Activated CD4-positive, alpha-beta T cell treated with anti-CD3 and anti-CD28 coated beads, Interleukin-2, amount 10 ng/mL, durations not matched to agents 7 days and 5 days (primary cell): ENCODE measurements at places on chromosomes 12 and 14. TPM values are rescaled to one million over a fixed set of nuclear protein-coding genes. Genes with fewer than 3 reads are reported as not detected.

GRCh38 chr12:53811606-53812005 lies 59.8 kb upstream of the CISTR start:
- H3K27me3 ChIP-seq = peaks cover 22% of the 10 kb centered on the region
- H3K27ac ChIP-seq = no peak overlapping the region
- no peak overlapping the region for H3K4me3 ChIP-seq
- no peaks in the 10 kb centered on the region for H3K4me1 ChIP-seq

DNA sequence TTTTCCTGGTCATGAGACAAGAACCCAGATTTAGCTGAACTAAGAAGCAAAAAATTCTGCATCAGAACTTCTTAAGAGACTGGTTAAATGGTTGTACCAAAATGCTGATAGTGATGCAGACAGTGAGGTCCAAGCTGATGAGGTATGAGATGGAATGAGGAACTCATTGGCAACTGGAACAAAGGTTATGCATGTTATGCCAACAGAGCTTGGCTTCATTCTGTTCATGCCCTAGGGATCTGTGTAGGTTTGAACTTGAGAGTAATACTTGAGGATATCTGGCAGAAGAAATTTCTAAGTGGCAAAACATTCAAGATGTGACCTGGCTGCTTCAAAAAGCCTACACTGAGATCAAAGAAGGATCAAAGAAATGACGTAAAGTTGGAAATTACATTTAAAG lies 398.0 kb downstream of the FSCB start:
- H3K4me1 ChIP-seq = no peaks in the 10 kb centered on the region
- H3K27me3 ChIP-seq = no peaks in the 10 kb centered on the region
- no peak for DNase-seq
- H3K4me3 ChIP-seq = no peak overlapping the region
- H3K36me3 ChIP-seq = no peaks in the 10 kb centered on the region

GRCh38 chr12:107283652-107284051 lies 190.3 kb upstream of the CRY1 start:
- H3K4me3 ChIP-seq = no peak overlapping the region
- H3K4me1 ChIP-seq = peaks cover 16% of the 10 kb centered on the region
- no peaks in the 10 kb centered on the region for H3K36me3 ChIP-seq
- DNase-seq = no peak

DNA sequence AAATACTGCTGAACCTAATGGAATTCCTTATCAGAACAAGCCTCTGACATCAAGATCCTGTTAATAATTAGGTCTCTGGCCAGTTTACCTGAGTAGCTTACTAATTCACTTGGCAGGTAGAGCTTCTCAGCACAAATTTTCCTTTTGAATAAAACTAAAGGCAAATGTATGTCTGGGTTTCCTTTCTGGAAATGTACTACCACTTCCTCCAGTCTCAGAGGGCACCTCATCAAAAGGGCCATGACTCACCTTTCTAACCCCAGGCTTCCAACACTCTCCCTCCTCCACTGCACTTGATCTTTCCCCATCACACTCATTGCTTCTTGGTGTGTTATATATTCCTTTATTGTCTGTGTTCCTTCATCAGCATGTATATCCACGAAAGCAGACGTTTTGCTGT lies 90.5 kb downstream of the SLC2A13 start:
- H3K27ac ChIP-seq = no peak overlapping the region
- no peaks in the 10 kb centered on the region for H3K36me3 ChIP-seq
- H3K4me1 ChIP-seq = peaks cover 15% of the 10 kb centered on the region
- H3K4me3 ChIP-seq = no peak overlapping the region
- no peaks in the 10 kb centered on the region for H3K27me3 ChIP-seq

DNA sequence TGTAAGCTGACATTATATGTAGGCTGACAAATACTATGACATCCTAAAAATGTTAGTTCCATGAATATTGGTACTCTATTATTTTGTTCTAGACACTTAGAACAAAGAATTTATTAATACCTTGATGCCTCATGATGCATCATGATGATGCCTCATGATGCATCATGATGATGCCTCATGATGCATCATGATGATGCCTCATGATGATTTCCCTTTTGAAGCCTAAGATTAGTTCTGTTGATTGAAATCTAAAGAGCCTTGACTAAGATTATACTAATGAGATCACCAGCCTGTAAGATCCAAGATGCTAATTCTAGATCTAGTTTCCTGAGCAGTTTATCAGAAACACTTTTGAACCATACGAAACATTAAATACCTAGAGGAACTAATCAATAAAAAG lies 4.6 kb upstream of the CEP128 start:
- DNase-seq = no peak
- peaks cover 26% of the 10 kb centered on the region for H3K4me1 ChIP-seq
- peaks cover 14% of the 10 kb centered on the region for H3K27me3 ChIP-seq
- H3K4me3 ChIP-seq = no peak overlapping the region
- peaks cover 4% of the 10 kb centered on the region for H3K36me3 ChIP-seq

KRT78 gene
- not detected for total RNA-seq

DNA sequence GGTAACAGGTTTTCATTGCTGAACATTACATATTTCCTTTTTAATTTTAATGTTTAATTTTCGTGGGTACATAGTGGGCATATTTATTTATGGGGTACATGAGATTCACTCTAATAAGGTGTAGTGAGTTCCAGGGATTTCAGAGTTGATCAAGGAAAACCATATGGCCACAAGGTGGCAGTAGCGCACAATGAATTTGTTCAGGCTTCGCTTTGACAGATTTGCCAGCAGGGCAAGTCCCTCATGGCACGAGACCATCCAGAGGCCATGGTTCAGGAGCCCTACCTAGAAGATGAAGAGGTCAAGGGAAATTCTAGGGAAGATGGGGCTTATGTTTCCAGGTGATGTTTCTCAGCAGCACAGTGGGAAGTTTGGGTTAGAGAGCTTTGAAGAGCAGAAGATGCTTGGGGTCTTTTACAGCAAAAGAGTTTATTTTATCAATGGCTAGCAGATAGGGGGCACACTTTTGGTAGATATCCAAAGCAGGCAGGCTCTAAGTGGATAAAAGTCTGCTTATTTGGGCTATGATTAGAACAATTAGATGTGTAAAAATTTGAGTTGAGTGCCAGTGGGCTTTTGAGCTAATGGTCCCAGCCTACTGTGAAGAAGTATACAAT lies 1004.4 kb downstream of the AACS start:
- H3K4me3 ChIP-seq = no peak overlapping the region
- no peaks in the 10 kb centered on the region for H3K36me3 ChIP-seq
- peak; percentile 59 for DNase-seq
- H3K27ac ChIP-seq = no peak overlapping the region
